ENCODE measurements at places on chromosomes 16 and 17. TPM values are rescaled to one million over a fixed set of nuclear protein-coding genes. Genes with fewer than 3 reads are reported as not detected.

Gene PIRT
- polyA plus RNA-seq, result not detected

Gene KRTAP3-3
- not detected for polyA plus RNA-seq

Gene C1QBP
- polyA plus RNA-seq, result 111 TPM

Gene SCARF1
- 1.4 TPM for polyA plus RNA-seq

Gene RND2
- 0.50 TPM for polyA plus RNA-seq

Gene NLRC3
- 0.46 TPM for polyA plus RNA-seq

Gene CLEC3A
- polyA plus RNA-seq, result not detected

Gene WNT9B
- not detected for polyA plus RNA-seq

Gene SGF29
- polyA plus RNA-seq, result 52.5 TPM

Gene GRAP
- polyA plus RNA-seq, result 4.1 TPM

Gene IL21R
- not detected for polyA plus RNA-seq

Gene TOX3
- 9.8 TPM for polyA plus RNA-seq

Gene NPIPA2
- polyA plus RNA-seq, result 2.5 TPM

Gene KRTAP17-1
- polyA plus RNA-seq, result not detected

Gene QPRT
- polyA plus RNA-seq, result 11.6 TPM

Measured in stomach (tissue), 19 donors.